ENCODE measurements at places on chromosomes 1 and 21. TPM values are rescaled to one million over a fixed set of nuclear protein-coding genes. Genes with fewer than 3 reads are reported as not detected.

Gene MYOM3
- not detected for total RNA-seq

Gene TDRD5
- not detected for total RNA-seq

GRCh38 chr1:1047963-1048362 is 26.1 kb downstream of the RNF223 start:
- DNase-seq: no peak

GRCh38 chr21:26142363-26142762 is 28.2 kb downstream of the APP start:
- DNase-seq: no peak
